Anterior cingulate cortex (tissue), 58 donors: ENCODE measurements at places on chromosomes 11 and 22.

DNA sequence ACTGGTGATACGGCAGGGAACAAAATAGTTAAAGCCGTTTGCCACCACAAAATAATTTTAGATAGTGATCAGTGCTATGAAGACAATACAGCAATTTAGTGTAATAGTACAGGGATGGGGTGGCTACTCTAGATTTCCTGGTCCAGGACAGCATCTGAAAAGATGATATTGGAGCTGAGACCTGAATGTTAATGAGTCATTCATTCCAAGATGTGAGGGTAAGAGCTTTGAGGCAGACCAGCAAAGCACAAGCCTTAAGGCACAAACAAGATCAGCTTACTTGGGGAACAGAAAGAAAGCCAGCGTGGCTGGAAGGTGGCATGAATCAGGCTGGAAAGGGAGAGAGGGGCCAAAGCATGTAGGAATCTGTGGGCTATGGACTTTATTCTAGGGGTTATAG lies 132.3 kb downstream of the TRIM44 start:
- DNase-seq: no peak

GRCh38 chr11:130170345-130170744 lies 10.8 kb downstream of the ST14 start:
- no peak for DNase-seq

GRCh38 chr11:1022411-1022810 lies 14.1 kb downstream of the MUC6 start:
- DNase-seq: no peak

GRCh38 chr22:23841736-23842445 lies 3.1 kb upstream of the DERL3 start:
- no peak for DNase-seq

DNA sequence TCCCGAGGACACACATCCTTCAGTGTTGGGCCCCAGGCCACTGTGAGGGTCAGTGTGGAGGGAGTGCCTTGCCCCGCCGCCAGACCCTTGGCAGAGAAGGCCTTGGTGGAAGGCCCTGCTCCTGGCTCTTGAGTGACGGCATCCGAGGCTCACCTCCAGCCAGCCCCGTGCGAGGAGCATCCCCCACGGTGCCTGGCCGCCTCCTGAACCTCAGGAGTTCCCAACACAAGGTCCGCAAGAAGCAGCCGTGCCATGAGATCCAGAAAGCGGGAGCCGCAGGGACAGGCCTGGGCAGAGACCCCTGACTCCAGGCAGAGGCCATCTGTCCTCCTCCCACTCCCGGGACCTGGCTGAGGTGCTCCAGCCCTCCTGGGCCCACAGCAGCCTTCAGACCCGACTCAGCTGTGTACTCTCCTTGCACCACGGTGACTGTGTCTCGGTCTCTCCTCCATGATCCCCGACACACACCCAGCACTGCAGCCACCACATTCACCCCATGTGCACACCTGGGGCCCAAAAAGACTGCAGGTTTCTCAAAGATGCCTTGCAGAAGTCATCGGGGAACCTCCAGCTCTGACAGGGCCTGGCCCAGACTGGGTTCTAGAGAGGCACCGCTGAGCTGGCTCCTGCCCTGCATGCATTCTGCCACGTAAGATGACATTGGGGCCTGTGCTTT lies 870.2 kb downstream of the BRD1 start:
- DNase-seq: no peak
